Tongue (tissue), 3 donors: ENCODE measurements at places on chromosomes 2 and 18. TPM values are rescaled to one million over a fixed set of nuclear protein-coding genes. Genes with fewer than 3 reads are reported as not detected.
A peak's percentile ranks its signal among the peaks of the same experiment; 100 is the strongest.

Gene MSH6
- total RNA-seq: 56.1 TPM

Gene IL36A
- total RNA-seq: 0.72 TPM

Gene UNC80
- 1.3 TPM for total RNA-seq

Gene RBBP8
- total RNA-seq: 22.3 TPM

DNA sequence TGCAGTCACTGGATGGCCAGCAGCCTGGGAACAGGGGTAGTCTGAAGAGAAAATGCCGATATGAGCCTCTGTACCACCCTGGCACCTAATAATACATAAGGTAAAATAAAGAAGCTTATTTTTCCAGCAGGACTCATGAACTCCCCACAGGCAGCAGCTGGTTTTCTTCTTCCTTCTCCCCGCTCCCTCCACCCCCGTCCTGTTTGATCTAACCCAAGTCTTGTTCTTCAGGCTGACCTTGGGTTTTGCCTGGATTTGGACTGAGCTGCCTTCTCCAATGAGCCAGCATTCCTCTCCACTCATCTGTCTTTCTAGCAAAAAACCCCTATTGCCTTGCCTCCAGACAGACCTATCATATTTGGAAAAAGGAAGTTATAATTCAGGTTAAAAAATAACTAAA lies 111.8 kb downstream of the CELF4 start:
- no peak for DNase-seq

DNA sequence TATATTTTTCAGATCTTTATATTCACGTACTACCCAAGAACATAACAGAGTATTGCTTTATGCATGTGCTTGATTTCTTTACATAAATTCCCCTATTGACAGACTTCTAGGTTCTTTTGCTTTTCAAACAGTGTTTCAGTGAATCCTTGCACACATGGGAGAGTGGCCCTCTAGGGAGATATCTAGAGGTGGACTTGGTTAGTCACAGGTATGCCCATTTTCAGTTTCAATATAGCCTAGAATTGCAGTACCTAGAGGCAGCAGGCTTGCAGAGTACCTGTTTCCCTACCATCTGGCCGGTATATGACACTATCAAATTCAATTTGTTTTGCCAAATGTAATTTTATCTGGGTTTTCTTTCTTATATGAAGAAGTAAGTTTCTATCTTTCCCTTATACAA lies 36.8 kb downstream of the EML6 start:
- no peak for DNase-seq

DNA sequence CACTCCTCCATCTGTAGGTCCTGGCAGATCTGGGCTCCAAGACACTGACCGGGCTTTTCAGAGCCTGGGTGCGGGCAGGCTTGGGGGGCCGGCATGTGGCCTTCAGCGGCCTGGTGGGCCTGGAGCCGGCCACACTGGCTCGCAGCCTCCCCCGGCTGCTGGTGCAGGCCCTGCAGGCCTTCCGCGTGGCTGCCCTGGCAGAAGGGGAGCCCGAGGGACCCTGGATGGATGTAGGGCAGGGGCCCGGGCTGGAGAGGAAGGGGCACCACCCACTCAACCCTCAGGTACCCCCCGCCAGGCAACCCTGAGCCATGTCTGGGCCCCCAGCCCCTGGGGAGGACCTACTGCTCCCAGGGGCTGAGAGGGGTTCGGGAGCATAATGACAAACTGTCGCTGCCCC lies 761 bp upstream of the CHRND start:
- no peak for DNase-seq

Gene CFAP221
- 3.0 TPM for total RNA-seq

DNA sequence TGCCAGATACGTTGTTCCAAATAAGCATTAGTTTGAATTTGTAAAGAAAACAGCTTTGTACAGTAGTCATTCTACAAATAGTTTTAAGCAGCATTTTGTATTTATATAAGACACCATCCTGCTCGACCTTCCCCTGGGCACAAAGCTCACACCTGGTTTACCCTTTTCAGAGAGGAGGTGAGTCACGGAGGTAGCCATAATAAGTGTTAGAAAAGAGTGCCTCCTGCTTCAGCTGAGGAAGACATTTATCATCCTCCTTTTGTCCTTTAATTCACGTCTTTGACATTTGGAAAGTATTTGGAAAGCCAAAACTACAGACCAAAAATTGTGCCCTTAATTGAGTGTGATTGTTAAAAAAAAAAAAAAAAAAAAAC lies 6.8 kb downstream of the RAB12 start:
- no peak for DNase-seq

Gene BMP10
- not detected for total RNA-seq

- no peak for DNase-seq
Observed at GRCh38 chr2:237059155-237059875, 26.4 kb upstream of the COPS8 start.

DNA sequence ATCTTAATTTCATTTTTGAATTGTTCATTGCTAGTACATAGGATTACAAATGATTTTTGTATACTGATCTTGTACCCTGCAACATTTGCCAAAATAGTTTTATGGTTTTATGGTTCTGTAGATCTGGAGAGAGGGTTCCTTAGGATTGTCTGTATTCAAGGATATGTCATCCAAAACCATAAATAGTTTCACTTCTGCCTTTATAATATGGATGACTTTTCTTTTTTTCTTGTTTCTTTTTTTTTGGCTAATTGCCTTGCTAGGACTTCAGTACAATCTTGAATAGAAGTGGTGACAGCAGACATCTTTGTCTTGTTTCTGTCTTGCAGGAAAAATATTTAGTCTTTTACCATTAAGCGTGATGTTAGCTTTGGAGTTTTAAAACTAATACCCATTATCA lies 383.9 kb upstream of the HS6ST1 start:
- no peak for DNase-seq

Gene RMDN2
- total RNA-seq: 10.9 TPM

Gene SGPP2
- total RNA-seq: 2.3 TPM

DNA sequence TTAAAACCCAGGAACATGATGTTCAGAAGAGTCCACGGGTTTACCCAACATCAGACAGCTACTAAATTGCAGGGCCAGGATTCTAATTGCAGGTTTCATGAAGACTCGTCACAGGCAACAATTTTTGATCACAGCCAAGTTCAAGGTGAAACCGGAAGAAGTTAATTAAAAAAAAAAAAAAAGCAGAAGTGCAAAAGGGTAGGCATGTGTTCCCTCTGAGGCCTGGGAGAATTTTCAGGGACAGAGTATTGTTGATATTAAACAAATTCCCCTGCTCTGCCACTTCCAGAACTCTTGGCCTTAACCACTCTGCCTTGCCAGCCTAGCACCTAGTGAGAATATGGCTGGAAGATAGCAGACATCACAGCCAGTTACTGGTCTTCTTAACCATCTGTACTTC lies 99.4 kb upstream of the TRIB2 start:
- no peak for DNase-seq

DNA sequence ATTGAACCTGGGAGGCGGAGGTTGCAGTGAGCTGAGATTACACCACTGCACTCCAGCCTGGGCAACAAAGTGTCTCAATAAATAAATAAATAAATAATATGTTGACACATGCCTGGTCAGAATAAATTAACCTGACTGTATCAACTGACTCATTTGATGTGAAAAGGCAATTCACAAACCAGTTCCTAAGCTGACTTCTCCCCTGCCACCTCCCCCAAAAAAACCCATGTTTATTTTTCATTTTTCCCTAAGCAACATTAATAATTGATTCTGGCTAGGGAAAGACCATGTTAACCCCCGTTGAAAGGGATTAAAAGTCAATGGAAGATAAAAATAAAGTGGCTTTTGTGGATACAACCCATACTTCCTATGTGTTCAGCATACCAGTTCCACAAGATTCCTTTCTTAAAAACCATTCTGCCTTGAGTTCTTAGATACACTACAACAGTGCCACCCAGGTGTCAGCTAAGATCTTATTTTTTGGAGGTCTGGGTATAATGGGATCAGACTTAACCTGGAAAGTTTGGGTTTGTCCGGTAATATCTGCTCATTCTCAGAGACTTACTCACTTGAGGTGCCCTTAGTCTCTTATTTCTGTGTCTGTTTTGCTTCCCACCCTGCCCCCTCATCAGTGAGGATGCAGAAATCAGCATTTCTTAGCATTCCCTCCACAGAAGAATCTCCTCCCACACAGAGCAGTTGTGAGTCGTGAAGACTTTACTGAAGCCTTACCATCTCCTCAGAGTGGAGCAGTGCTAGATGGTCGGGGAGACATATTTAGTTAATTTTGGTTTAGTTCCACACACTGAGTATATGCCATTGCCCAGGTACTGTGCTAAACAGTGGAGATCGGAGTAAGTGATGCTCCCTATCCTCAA lies 10.1 kb upstream of the MCFD2 start:
- no peak for DNase-seq

DNA sequence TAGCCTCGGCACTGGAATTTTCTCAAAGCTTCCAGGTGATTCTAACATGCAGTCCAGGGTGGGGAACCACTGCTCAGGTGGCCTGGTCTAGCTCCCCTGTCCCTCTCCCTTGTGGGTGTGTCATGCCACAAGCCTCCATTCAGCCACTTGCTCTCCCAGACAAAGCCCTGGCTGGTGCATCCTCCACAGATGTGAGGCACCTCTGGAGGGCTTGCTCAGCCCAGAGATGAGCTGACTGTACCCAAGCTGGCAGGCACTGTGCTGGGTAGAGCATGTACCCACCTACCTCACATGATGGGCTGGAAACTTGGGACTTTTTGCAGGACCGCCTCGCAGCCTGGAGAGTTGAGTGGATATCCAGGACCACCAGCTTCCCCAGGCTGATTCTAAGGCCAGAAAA lies 88.1 kb downstream of the ZBTB7C start:
- DNase-seq: no peak

Gene REG3A
- total RNA-seq: not detected

Gene GPR45
- not detected for total RNA-seq

GRCh38 chr18:32326450-32327308 lies 136.8 kb downstream of the MEP1B start:
- DNase-seq: no peak

- DNase-seq: no peak
Observed at GRCh38 chr2:85995648-85996529, 107.1 kb upstream of the ST3GAL5 start.

DNA sequence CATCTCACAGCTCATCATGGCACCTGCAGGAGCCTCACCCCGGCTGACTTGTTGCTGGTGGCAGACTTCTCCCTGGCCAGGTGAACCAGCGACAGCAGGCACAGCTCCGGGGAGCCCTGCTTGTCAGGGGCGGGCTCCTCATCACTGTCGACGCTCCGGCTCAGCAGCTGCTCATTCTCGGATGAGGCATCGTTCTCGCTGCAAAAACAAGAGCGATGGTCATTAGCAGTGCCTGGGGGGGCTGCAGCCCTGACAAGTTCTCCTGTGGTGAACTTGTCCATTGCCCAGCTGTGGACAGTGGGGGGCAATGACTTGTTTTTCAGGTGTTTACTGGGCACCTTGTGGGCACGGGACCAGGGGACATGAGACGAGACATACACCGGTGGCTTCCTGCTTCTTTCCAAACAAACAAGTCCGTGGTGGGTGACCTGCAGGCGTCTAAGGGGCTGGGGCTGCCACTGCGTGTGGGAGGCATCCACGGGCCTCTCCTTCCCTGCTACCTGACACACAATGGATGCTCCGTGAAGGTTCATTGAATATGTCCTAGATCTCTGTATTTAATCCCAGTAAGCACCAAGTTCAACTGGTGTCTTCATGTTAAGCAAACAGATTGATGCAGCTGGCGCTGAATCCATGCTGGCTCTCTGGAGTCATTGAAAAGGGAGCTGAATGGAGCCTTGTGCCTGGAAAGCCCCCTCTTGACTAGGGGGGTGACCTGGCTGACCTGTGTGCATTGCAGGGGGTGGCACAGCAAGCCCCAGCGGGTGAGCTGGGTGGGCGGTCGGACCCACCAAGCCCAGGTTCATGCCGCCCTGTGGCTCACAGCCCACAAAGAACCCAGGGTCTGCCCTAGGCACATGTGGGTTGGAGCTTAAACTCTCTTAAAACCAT lies 81.0 kb downstream of the EDAR start:
- DNase-seq: no peak

DNA sequence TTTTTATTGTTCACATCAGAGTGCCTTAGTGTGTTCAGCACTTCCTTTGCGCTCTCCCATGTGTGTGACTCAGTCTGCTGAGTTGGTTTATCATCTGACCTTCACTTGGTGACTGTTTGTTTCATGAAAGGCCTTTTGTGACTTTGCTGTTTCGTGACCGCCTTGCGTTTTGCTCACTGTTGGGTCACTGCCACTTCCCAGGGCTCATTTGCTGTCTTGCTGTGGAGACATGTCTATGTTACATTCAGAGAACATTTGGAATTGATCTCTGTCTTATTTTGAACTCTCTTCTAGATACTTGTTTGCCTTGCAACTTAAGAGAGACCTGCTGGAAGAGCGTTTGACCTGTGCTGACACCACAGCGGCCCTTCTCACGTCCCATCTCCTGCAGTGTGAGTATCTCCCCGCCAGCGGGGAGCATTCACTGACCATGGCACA lies 54.7 kb downstream of the FARP2 start:
- DNase-seq: no peak

- DNase-seq: no peak
Observed at GRCh38 chr18:77366067-77366719, 116.5 kb downstream of the GALR1 start.

Gene COL4A4
- total RNA-seq: 4.9 TPM

Gene MEP1B
- 0.10 TPM for total RNA-seq

- DNase-seq: no peak
Observed at GRCh38 chr2:62473246-62473827, 32.7 kb downstream of the TMEM17 start.

Gene POTEF
- not detected for total RNA-seq

DNA sequence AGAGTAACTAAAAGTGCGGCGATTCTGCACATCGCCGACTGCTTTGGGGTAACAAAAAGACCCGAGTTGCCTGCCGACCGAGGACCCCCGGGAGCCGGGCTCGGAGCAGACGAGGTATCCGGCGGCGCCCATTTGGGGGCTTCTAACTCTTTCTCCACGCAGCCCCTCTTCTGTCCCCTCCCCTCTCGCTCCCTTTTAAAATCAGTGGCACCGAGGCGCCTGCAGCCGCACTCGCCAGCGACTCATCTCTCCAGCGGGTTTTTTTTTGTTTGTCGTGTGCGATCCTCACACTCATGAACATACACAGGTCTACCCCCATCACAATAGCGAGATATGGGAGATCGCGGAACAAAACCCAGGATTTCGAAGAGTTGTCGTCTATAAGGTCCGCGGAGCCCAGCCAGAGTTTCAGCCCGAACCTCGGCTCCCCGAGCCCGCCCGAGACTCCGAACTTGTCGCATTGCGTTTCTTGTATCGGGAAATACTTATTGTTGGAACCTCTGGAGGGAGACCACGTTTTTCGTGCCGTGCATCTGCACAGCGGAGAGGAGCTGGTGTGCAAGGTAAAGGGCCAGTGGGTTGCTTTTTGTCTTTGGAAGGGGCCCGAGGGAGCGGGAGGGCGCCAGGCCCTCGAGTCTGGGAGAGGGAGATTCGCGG lies 1.4 kb downstream of the TRIB2 start:
- DNase-seq: peak; percentile 56

Gene FRZB
- total RNA-seq: 38.0 TPM

Gene SMYD1
- 308 TPM for total RNA-seq

Gene ITGA6
- total RNA-seq: 200 TPM

DNA sequence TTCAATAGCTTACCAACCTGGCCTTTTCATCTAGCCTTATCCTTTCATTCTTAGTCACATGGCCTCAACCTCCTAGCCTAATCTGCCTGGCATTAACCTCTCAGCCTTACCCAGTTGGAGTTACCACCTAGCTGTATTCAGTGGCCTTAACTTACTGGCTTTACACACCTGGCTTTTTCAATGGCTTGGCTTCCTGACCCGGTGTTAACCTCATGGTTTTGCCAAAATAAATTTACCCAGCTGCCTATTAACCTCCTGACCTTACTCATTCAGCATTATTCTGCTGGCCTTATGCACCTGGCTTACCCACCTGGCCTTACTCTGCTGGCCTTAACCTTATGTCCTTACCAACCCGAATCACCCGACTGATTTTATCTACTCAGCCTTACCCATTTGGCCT lies 135.5 kb upstream of the ZSWIM2 start:
- DNase-seq: no peak
